ENCODE measurements at places on chromosomes 6 and 20. TPM values are rescaled to one million over a fixed set of nuclear protein-coding genes. Genes with fewer than 3 reads are reported as not detected.
A peak's percentile ranks its signal among the peaks of the same experiment; 100 is the strongest.

DNA sequence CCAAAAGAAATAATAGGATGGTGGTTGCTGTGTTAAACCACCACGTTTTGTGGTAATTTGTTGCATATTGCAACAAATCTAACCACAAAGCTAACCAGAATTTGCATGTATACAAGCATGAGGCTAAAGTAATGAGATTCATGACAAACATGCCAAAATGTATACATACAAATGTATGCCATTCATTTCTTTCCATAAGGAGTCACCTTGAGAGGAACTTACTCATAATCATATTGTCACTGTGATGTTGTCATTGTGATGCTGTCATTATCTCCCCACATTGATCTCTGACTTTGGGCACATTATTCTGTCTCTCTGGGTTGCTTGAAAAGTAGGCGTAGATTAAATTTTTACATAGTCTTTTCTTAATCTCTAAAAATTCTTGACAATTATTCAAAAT lies 886.8 kb upstream of the FLRT3 start:
- DNase-seq = no peak
- no peaks in the 10 kb centered on the region for H3K36me3 ChIP-seq
- no peaks in the 10 kb centered on the region for H3K4me1 ChIP-seq
- H3K4me3 ChIP-seq = no peak overlapping the region

DNA sequence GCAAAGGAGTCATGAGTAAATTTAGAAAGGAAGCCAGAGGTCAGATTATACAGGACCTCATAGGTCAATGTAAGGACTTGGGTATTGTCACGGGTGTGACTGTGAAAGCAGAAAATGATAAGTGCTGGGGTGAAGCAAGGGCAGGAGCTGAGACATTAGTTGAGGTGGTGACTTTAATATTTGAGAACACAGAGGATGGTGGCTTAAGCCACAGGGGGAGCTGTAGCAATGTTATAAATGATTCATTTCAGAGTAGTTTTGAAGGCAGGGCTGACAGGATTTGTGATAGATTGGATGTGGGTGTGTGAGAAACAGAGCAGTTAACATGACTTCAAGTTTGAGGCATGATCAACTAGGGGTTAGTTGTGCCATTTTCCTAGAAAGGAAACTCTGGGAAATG lies 659.9 kb downstream of the EPM2A start:
- H3K27me3 ChIP-seq = no peaks in the 10 kb centered on the region
- no peak overlapping the region for H3K27ac ChIP-seq
- DNase-seq = no peak
- no peak overlapping the region for H3K4me3 ChIP-seq
- no peaks in the 10 kb centered on the region for H3K4me1 ChIP-seq
- H3K36me3 ChIP-seq = no peaks in the 10 kb centered on the region

DNA sequence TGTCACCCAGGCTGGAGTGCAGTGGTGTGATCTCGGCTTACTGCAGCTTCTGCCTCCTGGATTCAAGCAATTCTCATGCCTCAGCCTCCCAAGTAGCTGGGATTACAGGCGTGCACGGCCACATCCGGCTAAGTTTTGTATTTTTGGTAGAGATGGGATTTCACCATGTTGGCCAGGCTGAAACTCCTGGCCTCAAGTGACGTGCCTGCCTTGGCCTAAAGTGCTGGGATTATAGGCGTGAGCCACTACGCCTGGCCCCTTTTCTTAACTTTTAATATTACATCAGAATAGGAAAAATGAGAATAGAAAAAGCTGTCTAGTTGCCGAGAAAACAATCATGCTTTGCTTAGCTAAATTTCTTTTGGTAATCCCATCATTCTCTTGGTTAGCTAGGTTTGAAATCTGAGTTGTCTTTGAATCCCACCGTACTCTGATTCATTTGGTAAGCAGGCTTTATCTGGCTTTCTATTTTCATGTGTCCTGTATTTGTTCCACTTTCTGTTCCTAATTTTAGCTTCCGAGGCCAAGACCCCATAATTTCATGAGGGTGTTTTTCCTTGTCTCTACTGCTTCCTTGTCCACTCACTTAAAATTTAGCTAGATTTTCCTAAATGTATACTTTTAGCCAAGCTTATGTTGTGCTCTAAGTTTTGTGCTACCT lies 83.5 kb downstream of the NCOA3 start:
- H3K36me3 ChIP-seq = peaks cover 10% of the 10 kb centered on the region
- no peaks in the 10 kb centered on the region for H3K27me3 ChIP-seq
- H3K4me3 ChIP-seq = no peak overlapping the region
- peaks cover 4% of the 10 kb centered on the region for H3K4me1 ChIP-seq

DNA sequence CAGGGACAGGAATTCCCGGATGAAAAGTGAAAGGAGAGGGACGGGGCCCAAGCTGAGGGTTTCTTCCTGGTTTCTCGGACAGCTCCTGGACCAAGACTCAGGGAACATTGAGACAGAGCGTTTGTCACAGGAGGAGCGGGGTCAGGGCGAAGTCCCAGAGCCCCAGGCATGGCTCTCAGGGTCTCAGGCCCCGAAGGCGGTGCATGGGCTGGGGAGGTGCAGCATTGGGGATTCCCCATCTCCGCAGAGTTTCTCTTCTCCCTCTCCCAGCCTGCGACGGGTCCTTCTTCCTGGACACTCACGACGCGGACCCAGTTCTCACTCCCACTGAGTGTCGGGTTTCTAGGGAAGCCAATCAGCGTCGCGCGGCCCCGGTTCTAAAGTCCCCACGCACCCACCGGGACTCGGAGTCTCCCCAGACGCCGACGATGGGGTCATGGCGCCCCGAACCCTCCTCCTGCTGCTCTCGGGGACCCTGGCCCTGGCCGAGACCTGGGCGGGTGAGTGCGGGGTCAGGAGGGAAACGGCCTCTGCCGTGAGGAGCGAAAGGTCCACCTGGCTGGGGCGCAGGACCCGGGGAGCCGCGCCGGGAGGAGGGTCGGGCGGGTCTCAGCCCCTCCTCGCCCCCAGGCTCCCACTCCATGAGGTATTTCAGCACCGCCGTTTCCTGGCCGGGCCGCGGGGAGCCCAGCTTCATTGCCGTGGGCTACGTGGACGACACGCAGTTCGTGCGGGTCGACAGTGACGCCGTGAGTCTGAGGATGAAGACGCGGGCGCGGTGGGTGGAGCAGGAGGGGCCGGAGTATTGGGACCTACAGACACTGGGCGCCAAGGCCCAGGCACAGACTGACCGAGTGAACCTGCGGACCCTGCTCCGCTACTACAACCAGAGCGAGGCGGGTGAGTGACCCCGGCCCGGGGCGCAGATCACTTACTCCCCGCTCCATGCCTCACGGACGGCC lies 54.6 kb upstream of the POLR1H start:
- H3K4me3 ChIP-seq = peak overlapping the region; percentile 74
- H3K27me3 ChIP-seq = peaks cover 3% of the 10 kb centered on the region
- H3K4me1 ChIP-seq = peaks cover 10% of the 10 kb centered on the region

DNA sequence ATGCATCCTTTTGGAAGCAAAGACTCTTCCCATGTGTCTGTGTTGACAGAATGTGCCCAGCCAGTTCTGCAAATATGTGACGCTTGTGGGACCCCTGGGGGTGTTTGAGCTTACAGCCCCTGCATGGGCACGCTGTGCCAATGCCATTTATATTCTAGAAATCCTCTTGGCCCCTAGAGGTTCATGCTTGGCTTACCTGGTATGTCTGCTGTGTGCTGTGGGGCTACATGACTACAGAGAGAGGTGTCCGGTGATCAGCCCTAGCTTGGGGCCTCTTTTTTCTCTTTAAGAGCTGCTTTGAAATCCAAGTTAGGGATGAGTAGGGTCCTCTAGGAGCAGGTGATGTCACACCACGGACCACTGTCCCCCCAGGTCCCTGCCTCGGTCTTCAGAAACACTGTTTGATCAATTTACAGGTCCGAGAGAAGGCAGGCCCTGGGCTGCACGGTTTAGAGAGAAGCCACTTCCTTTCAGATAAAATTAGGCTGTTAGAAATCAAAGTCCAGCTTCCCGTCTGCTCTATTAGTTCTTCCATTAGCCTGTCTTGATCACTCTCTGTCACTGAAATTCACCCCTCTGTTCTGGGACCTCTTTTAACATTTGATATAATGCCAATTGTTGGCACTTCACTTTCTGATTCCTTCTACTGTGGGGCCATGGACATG lies 26.5 kb downstream of the BCAS4 start:
- no peaks in the 10 kb centered on the region for H3K36me3 ChIP-seq
- DNase-seq = no peak
- H3K27me3 ChIP-seq = no peaks in the 10 kb centered on the region
- H3K27ac ChIP-seq = no peak overlapping the region
- H3K4me1 ChIP-seq = peaks cover 12% of the 10 kb centered on the region

DNA sequence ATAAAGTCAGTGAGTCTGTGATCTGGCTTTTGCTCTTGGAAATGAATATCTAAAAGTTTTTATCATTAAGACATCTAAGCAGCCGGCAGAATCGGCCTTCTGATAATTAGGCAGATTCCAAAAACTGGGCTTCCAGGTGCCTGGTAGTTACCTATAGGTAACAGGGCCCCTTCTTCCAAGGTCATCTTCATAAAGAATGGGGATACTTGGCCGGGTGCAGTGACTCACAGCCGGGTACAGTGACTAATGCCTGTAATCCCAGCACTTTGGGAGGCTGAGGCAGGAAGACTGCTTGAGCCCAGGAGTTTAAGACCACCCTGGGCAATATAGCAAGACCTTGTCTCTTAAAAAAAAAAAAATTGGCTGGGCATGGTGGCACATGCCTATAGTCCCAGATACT lies 12.9 kb upstream of the RBL1 start:
- H3K27me3 ChIP-seq = no peaks in the 10 kb centered on the region
- no peak overlapping the region for H3K27ac ChIP-seq
- H3K36me3 ChIP-seq = no peaks in the 10 kb centered on the region
- no peak overlapping the region for H3K4me3 ChIP-seq

- no peak overlapping the region for H3K4me3 ChIP-seq
- no peaks in the 10 kb centered on the region for H3K27me3 ChIP-seq
- H3K4me1 ChIP-seq = no peaks in the 10 kb centered on the region
- H3K36me3 ChIP-seq = no peaks in the 10 kb centered on the region
Observed at GRCh38 chr20:9919271-9920014, 80.6 kb upstream of the PAK5 start.

- peaks cover 4% of the 10 kb centered on the region for H3K27me3 ChIP-seq
- H3K36me3 ChIP-seq = no peaks in the 10 kb centered on the region
- no peak overlapping the region for H3K27ac ChIP-seq
- H3K4me3 ChIP-seq = no peak overlapping the region
- H3K4me1 ChIP-seq = peaks cover 17% of the 10 kb centered on the region
- DNase-seq = no peak
Observed at GRCh38 chr6:42140032-42140431, 2.4 kb downstream of the C6orf132 start.

DNA sequence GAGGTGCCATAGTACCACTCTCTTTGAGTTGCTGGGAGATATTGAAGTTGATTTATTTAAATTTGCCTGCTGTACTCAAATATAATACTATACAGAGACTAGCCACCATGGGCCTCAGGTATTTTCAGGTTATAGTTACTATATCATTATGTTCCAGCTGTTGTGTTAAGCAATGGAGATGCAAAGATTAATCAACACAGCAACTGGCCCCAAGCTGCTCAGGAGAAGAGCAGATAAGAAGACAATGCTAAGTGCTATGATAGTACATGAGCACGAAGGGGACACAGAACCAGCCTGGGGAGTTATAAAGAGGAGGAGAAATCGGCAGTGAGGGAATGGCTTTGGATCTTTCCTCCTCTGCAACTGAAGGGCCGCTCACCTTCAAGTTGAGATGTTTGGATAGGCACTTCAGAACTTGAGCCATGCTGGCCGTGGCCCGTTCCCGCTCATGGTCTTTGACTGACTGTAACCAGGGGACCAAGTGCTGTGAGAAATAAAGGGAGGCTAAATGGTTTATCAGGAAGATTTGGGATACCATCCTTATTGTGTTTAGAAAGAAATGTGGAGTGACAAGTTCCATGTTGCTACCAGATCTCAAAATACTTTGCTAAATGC lies 24.3 kb upstream of the RPN2 start:
- DNase-seq = no peak
- no peak overlapping the region for H3K27ac ChIP-seq
- no peak overlapping the region for H3K4me3 ChIP-seq

GRCh38 chr6:121302882-121303281 lies 31.4 kb downstream of the TBC1D32 start:
- H3K27me3 ChIP-seq = no peaks in the 10 kb centered on the region
- DNase-seq = no peak
- H3K27ac ChIP-seq = no peak overlapping the region

GRCh38 chr6:162849269-162849668 lies 121.5 kb downstream of the PACRG start:
- H3K27ac ChIP-seq = no peak overlapping the region
- no peak for DNase-seq
- no peaks in the 10 kb centered on the region for H3K4me1 ChIP-seq

- H3K36me3 ChIP-seq = no peaks in the 10 kb centered on the region
- peak overlapping the region; percentile 53 for H3K4me3 ChIP-seq
- H3K27ac ChIP-seq = no peak overlapping the region
- H3K4me1 ChIP-seq = peaks cover 13% of the 10 kb centered on the region
- no peak for DNase-seq
Observed at GRCh38 chr6:63597141-63598048, 25.1 kb downstream of the LOC128125822 start.

- H3K36me3 ChIP-seq = no peaks in the 10 kb centered on the region
- DNase-seq = no peak
- peaks cover 12% of the 10 kb centered on the region for H3K4me1 ChIP-seq
- no peak overlapping the region for H3K27ac ChIP-seq
- no peak overlapping the region for H3K4me3 ChIP-seq
- H3K27me3 ChIP-seq = no peaks in the 10 kb centered on the region
Observed at GRCh38 chr20:4022386-4023286, 7.3 kb upstream of the RNF24 start.

DNA sequence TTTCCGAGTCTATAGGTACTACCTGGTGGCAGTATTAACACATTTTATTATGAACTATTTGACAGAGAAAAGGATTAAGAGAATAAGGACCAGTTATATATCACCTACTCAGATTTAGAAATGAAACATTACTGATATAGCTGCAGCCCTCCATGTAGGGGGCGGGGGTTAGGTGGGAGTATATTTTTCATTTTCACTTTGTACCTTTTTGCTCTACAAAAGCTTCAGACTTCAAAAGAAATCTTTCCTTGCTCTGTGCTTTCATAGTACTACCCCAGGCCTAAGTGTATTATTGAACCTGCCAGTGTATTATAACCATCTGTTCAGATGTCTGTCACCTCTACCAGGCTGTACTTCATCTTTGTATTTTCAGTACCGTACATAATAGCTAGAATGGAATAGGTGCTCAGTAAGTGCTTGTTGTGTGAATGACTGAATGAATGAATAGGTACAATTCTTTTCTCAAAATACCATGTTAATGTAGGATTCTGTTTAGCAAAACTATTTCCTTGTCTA lies 43.0 kb downstream of the CDKAL1 start:
- no peaks in the 10 kb centered on the region for H3K27me3 ChIP-seq
- DNase-seq = no peak
- no peak overlapping the region for H3K27ac ChIP-seq
- H3K4me3 ChIP-seq = no peak overlapping the region

- no peaks in the 10 kb centered on the region for H3K27me3 ChIP-seq
- H3K27ac ChIP-seq = peak overlapping the region; percentile 42
- peak; percentile 65 for DNase-seq
Observed at GRCh38 chr6:148479497-148479896, 136.9 kb downstream of the SASH1 start.

STMND1 gene
- total RNA-seq = 2.9 TPM

DDO gene
- total RNA-seq = 7.6 TPM

ROMO1 gene
- total RNA-seq = 150 TPM

GSTA1 gene
- total RNA-seq = 60.9 TPM

TMEM74B gene
- 85.9 TPM for total RNA-seq

HMGA1 gene
- total RNA-seq = 42.4 TPM
